ENCODE measurements at places on chromosomes 4 and X.

DNA sequence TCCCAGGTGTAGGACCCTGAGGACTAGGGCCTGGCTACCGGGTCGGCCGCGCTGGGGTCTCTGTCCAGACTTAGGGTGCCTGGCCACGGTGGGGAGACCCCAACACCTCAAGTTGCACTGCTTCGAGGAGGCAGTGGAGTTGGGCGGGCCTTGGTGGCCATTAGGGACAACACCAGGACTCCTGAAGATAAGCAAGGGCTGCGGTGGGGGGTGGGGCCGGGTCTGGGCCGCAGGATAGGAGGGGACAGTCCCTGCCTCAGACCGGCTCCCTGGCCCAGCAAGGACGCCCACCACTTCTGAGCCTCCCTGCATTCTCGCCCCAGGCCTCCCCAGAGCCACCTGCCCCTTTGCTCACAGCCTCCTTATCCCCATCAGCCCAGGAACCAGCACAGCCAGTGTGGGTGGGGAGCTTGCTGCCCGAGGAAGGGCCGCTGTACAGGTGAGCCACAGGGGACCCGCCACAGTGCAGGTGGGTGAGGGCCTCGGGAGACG, 5.5 kb upstream of the MXD4 start:
- no peak for DNase-seq

DNA sequence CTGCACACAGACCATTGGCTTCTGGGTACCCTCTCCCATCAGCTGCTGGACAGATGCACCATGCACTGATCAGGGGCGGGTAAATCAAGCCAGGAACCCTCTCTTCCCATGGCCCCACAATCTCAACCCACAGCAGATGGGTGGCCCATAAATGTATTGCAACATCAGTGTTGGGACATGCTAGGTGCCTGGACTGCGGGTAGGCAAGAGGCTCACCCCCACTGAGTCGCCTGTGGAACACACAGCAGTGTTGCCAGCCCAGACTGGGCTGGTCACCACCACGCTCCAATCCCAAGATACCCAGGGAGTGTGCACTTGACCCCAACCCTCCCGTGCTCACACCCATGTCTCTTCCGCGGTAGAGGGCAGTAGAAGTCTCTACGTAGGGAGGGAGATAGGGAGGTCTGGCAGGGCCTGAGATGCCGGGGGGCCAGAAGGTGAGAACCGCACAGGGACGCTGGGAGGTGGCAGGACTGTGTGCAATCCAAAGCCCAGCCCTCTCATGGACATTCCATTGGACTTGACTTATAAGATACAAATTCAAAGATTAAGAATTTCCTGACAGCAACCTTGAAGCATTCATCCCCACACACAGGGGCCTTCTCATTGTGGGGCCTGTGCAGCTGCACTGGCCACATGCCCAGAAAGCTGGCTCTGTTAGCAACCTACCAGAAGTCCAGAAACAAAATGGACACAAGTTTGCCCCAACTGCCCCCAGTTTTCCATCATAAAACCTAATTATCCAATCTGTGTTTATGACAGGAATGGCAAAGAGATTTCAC, 183.7 kb downstream of the NSUN7 start:
- DNase-seq, result no peak

DNA sequence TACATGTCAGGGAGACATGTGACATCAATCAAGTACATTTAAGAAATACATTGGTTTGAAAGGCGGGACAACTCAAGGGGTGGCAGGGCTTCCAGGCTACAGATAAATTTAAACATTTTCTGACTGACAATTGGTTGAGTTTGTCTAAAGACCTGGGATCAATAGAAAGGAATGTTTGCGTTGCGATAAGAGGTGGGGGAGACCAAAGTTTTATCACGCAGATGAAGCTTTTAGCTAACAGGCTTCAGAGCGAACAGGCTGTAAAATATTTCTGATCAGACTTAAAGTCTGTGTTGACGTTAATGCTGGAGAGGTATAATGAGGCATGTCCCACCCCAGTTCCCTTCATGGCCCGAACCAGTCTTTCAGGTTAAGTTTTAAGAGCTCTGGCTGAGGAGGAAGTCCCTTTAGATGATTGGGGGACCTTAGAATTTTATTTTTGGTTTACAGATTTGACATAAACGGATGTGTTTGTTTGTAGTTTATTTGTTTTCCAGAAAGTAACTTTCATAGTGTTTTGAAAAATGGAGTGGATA, 346.7 kb upstream of the RASGEF1B start:
- DNase-seq, result no peak

DNA sequence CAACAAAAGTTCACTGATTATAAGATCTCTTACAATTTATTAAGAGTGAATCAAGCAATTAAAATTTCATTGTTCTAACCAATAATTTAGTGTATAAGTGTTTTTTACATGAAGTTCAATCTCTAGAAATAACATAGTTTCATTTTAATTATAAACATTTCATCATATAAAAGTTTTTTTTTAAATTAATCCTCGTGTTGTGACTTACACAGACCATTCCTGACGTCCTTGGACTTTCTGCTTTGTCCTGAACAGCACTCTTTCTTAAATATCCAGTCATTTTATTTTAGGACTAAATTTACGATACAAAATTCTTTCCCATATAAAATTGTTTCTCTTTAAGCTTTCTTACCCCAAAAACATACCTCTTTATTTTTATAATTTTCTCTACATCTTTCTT, 841.7 kb upstream of the POU3F4 start:
- no peak for DNase-seq

- DNase-seq, result no peak
These were observed 144.0 kb downstream of the SH3KBP1 start for GRCh38 chrX:19743386-19743785.

- no peak for DNase-seq
These were observed 1003.2 kb downstream of the C4orf33 start for GRCh38 chr4:130099105-130099504.

GRCh38 chr4:21768349-21769310, 179.9 kb downstream of the KCNIP4 start:
- no peak for DNase-seq

GRCh38 chr4:44150091-44150576, 298.5 kb downstream of the KCTD8 start:
- DNase-seq, result no peak
